ENCODE measurements at places on chromosomes 16 and 17.

GRCh38 chr16:49855280-49855821, 561 bp downstream of the ZNF423 start:
- no peak for DNase-seq

DNA sequence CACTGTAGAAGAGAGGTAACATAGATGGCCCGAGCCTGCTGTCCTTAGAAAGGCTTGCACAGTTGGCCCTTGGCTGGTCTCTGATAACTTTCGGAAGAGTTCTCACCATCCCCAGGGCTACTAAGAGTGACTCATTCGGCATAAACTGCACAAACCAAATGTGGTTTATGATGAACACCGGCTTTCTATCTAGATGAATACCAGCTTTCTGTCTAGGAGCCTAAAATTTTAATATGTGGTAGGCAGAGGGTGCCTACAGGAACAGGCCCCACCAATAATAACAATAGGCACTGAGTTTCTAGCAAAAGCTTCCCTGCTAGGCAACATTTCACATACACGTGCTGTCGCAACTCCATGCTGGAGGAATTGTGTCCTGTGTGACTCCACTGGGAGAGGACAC, 15.4 kb downstream of the CNOT1 start:
- no peak for DNase-seq

DNA sequence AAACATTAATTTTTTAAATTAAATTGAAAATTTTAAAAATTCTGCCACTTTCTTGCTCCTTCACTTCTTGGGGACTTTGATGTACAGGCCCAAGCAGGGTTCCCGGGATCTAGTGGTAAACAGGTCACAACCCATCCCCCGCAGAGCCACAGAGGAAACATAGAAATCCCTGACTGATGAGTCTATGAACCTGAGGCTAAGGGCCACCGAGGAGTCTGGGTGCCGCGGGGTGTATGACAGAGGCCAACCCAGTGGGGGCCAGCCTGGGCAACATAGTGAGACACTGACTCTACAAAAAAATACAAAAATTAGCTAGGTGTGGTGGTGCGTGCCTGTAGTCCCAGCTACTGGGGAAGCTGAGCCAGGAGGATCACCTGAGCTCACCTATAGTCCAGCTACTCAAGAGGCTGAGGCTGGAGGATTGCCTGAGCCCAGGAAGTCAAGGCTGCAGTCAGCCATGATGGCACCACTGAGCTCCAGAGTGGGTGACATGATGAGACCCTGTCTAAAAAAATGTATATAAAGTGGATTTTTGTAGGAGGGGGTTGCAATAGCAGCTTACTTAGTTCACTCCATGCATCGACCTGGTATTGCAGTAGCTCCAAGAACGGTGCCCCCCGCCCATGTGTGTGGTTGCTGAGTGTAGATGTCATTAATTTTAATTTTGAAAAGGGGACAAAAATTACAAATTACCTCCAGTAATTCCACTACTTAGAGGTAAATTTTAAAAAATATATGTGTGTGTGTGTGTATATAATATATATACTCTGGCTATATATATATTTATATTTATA, 9.2 kb upstream of the FLYWCH1 start:
- no peak for DNase-seq

- DNase-seq: no peak
These were observed 640.1 kb upstream of the CDH8 start for GRCh38 chr16:62676306-62676705.

- no peak for DNase-seq
These were observed 3.1 kb upstream of the ADORA2B start for GRCh38 chr17:15941781-15942180.

DNA sequence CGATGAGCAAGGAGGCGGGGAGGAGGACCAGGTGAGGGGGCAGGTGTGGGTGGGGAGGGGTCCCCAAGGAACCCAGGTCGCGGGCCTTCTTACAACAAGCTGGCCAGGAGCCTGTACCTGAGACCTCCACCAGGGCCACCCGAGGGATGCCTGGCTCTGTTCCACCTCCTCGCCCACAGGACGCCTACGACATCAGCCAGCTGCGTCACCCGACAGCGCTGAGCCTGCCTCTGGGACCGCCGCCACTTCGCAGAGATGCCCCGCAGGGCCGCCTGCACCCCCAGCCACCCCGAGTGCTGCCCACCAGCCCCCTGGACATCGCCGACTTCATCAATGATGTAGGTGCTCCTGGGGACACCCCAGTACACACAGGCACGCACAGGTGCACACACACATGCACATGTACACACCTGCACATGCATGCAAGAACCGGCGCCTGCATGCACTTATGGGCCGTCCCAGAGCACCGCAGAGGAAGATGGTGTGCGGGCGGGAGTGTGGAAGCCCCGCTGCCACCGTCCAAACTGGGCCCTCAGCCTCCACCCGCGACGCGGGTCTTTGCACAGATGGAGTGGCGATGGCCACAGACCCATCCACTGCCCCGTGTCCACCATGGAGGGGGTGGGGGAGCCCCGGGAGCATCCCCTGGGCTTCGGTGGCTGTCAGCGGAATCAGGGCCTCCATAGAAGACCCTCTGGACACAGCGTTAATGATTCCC, 6.6 kb downstream of the SLC22A31 start:
- DNase-seq: no peak

DNA sequence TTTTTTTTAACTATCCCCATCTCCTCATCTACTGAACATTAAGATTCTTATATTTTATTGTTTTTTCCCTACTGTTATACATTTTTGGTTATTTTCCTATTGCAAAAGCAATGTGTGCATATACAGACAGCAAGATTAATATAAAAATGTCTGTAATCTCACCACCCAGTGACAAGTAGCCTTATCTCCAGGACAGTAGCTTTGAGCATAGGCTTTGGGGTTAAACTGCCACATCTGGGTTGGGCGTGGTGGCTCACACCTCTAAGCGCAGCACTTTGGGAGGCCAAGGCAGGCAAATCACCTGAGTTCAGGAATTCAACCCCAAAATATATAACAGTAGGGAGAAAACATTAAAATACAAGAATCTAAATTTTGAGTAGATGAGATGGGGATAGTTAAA, 27.4 kb upstream of the SSTR2 start:
- no peak for DNase-seq

GRCh38 chr17:64073771-64074703, 53.6 kb upstream of the ICAM2 start:
- DNase-seq: no peak

DNA sequence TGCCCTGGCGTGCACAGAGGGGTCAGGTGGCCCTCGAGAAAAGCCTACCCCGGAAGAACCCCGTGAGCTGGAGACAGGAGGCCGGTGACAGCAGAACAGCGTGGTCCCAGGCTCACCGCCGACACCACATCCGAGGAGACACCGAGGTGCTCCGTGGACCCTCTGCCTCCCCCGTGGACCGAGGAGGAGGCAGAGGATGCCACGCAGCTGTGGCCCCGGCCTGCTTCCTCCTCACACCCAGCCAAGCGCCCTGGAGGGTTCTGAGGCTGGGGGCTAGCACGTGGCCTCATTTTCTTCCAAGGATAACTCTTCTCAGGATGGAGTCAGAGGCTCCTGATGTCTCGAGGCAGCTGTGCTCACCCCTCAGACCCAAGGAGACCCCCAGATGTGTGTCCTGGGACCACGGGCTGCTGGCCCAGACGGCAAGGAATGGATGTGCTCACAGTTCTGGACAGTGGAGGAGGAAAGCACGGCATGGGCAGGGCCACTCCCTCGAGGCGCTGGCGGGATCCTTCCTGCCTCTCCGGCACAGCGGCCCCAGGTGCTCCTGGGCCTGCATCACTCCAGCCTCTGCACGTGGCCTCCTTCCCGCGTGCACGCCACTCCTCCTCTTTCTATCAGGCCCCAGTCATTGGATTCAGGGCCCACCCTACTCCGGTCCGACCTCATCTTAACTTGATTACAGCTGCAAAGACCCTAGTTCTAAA, 4.4 kb upstream of the PVALEF start:
- DNase-seq: no peak

DNA sequence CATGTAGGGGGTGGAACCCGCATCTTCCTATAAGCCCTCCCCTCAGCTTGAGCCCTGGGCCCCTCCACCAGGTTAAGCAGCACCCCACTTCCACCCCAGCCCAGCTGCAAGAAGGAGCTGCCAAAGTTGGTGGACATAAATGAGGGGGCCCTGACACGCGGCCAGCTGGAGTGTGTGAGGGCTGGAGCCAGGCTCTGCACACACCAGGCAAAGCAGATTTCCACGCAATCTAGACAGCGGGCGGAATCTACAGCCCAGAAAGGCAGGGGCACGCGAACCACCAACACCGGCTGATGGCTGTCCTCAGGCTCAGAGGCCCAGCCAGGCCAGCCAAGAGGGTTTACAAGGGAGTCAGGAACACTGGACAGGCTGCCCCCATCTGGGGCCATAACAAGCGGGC, 171.2 kb downstream of the ZNF423 start:
- no peak for DNase-seq

- no peak for DNase-seq
These were observed 3.8 kb downstream of the WFDC1 start for GRCh38 chr16:84298376-84298899.

- DNase-seq: no peak
These were observed 42.7 kb upstream of the ICAM2 start for GRCh38 chr17:64063088-64063487.
